ENCODE measurements at places on chromosomes 5 and 9. TPM values are rescaled to one million over a fixed set of nuclear protein-coding genes. Genes with fewer than 3 reads are reported as not detected.

DNA sequence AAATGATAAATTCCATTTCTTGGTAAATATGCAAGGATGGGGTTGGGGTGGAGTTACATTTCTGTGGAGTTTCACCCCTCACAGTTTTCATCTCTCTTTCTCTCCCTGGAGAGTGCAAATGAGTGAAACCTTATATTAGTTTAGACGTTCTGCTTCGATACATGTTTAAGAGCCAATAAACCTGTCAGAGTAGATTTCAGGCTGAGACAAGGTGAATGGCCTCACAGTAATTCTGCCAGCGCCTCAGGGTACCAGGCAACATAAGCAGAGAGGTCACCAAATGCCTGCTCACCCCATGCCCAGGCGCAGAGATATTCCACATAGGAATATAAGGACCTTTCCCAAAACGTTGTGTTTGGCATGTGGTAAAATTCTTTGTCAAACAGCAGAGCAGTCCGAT lies 154.9 kb upstream of the VLDLR start:
- peak; percentile 12 for DNase-seq
- no peaks in the 10 kb centered on the region for H3K27me3 ChIP-seq
- H3K4me1 ChIP-seq = no peaks in the 10 kb centered on the region
- no peak overlapping the region for H3K4me3 ChIP-seq

DNA sequence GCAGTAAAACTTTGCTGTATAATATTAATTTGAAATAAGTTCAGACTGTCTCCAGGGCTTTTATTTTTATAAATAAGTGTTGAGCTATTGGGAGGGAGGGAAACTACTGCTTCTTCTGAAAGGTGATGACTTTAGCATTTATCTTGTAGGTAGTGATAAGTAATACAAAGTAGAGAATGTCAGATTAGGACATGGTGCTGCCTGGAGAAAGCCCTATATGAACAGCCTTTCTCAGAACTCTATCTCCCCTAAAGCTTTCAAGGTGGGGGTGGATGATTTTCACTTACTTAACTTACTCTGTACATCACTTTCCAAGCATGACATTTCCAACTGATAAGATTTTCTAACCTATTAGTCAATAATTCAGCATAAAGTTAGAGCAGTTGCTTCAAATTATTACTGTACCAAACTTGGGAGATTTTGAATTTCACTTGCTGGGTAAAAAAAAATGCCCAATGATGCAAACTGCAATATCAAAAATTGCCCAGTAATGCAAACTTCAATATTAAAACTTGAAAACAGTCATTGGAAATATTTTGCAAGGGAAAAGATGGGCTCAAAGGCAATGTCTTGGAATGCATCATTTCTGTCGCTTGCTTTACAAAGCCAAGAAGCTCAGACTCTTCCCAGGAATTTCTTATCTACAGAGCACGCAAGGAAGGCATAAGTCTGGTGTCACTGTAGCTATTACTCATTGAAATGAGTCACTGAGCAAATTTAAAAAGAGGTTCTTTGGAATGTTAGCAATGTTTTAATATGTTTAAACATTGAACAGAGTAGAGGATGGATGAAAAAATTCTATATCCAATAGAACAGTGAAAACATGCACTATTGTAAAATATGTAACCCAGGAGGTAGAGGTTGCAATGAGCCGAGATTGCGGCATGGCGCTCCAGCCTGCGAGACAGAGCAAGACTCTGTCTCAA lies 569.5 kb downstream of the PSAT1 start:
- no peaks in the 10 kb centered on the region for H3K27me3 ChIP-seq
- no peak for DNase-seq
- H3K4me1 ChIP-seq = no peaks in the 10 kb centered on the region
- no peak overlapping the region for H3K27ac ChIP-seq

DNA sequence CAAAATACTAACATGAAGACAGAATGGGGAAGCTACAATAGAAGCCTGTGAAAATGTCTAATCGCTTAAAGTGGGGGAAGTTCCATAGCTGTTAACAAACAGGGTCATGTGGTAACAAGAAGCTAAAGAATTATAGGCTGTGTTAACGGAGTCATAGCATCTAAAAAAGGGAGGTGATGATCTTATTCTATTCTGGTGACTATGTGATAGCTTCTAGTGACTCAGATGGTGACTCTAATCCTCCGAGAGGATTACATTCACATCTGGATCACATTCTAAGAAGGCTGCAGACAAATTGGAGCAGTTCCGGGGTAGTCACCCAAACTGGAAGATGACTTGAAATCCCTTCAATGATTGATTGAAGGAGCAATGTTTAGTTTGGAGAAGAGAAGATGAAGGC lies 142.1 kb downstream of the LIFR start:
- no peak for DNase-seq
- no peak overlapping the region for H3K27ac ChIP-seq
- no peaks in the 10 kb centered on the region for H3K36me3 ChIP-seq
- no peaks in the 10 kb centered on the region for H3K4me1 ChIP-seq
- no peak overlapping the region for H3K4me3 ChIP-seq

GRCh38 chr5:178090856-178091255 lies 22.5 kb upstream of the N4BP3 start:
- H3K36me3 ChIP-seq = no peaks in the 10 kb centered on the region
- H3K4me3 ChIP-seq = no peak overlapping the region
- DNase-seq = no peak
- no peak overlapping the region for H3K27ac ChIP-seq
- peaks cover 20% of the 10 kb centered on the region for H3K27me3 ChIP-seq

- no peak for DNase-seq
- H3K4me3 ChIP-seq = no peak overlapping the region
- no peaks in the 10 kb centered on the region for H3K4me1 ChIP-seq
Measured at GRCh38 chr9:18805386-18805785, 227.6 kb downstream of the SAXO1 start.

- no peak overlapping the region for H3K27ac ChIP-seq
- peaks cover 6% of the 10 kb centered on the region for H3K4me1 ChIP-seq
- no peak overlapping the region for H3K4me3 ChIP-seq
- no peak for DNase-seq
Measured at GRCh38 chr5:8230868-8231267, 361.9 kb downstream of the MTRR start.

GRCh38 chr5:140027807-140028206 lies 15.3 kb downstream of the NRG2 start:
- peaks cover 21% of the 10 kb centered on the region for H3K27me3 ChIP-seq
- no peak overlapping the region for H3K4me3 ChIP-seq
- no peak for DNase-seq
- no peaks in the 10 kb centered on the region for H3K4me1 ChIP-seq

DNA sequence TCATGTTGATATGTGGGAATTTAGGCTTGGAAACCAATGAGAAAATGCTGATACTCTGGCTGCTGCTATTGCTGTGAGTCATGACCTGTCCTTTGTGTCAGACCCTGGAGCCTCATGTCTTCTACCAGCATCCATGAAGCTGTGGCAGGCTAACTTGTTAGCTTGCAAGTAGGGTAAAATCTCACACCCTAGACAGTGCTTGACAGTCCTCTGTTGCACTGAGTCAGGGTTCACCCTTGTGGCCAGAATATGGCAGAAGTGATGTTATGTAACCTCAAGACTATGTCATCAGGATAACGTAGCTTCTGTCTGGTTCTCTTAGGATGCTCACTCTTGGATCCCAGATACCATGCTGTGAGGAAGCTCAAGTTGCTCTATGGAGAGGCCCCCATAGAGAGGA lies 110.8 kb downstream of the LHX2 start:
- H3K27me3 ChIP-seq = no peaks in the 10 kb centered on the region
- no peak overlapping the region for H3K4me3 ChIP-seq
- H3K27ac ChIP-seq = no peak overlapping the region
- DNase-seq = no peak
- H3K4me1 ChIP-seq = no peaks in the 10 kb centered on the region

GRCh38 chr9:95572381-95573151 lies 55.8 kb upstream of the PTCH1 start:
- DNase-seq = no peak
- H3K4me1 ChIP-seq = no peaks in the 10 kb centered on the region
- peak overlapping the region; percentile 14 for H3K27ac ChIP-seq
- no peak overlapping the region for H3K4me3 ChIP-seq
- H3K27me3 ChIP-seq = peaks cover 3% of the 10 kb centered on the region

DNA sequence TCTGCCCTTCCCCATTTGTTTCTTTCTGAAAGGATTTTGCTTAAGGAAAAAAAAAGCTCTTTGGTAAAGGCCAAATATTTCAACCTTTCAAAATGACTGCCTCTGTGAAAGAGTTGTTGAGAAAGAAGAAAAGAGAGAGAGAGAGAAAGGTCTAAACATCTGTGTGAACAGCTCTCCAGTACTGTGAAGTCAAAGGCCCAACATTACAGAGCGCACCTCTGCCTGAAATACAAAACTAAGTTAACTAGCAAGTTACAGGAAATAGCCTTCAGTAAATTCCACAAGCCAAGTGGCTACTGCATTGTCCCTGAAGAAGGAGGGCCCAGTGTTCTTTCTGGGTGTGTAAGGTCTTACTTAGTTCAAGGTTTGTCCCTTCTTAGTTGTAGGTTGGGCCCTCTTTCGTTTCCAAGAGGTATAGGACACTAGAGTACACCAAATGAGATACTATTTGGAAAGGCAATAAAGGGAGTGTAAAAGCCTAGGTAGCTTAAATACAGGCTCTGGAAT lies 104.4 kb downstream of the THBS4 start:
- H3K27ac ChIP-seq = peak overlapping the region; percentile 72
- no peak for DNase-seq
- no peak overlapping the region for H3K4me3 ChIP-seq
- H3K27me3 ChIP-seq = no peaks in the 10 kb centered on the region
- H3K36me3 ChIP-seq = peaks cover under 1% of the 10 kb centered on the region

DNA sequence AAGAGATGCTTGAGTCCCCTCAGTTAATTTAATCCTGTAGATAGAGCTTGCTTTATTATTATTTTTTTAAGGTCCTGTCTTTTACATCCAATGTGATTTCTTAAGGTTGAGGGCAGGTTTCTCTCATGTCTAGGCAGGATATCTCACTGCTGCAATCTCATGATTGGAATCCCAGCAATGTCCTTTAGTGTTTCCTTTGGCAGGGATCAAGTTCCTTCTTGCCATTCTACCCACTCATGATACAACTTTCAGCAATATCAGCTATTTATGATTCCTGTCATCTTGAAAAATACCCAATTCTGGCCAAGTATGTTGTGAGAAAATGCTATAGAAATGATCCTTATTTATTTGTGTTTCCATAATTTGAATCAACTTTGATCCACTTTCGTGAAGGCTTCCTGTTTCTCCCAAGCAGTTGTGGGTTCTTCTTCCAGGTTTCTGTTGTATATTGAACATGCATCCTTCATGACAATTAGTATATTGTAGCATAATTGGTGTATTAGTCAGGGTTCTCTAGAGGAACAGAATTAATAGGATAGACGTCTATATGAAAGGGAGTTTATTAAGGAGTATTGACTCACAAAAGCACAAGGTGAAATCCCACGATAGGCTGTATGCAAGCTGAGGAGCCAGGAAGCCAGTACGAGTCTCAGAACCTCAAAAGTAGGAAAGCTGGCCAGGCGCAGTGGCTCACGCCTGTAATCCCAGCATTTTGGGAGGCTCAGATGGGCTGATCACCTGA lies 18.4 kb upstream of the VPS13A start:
- no peaks in the 10 kb centered on the region for H3K27me3 ChIP-seq
- H3K27ac ChIP-seq = no peak overlapping the region
- no peak overlapping the region for H3K4me3 ChIP-seq
- H3K36me3 ChIP-seq = no peaks in the 10 kb centered on the region
- no peak for DNase-seq

DNA sequence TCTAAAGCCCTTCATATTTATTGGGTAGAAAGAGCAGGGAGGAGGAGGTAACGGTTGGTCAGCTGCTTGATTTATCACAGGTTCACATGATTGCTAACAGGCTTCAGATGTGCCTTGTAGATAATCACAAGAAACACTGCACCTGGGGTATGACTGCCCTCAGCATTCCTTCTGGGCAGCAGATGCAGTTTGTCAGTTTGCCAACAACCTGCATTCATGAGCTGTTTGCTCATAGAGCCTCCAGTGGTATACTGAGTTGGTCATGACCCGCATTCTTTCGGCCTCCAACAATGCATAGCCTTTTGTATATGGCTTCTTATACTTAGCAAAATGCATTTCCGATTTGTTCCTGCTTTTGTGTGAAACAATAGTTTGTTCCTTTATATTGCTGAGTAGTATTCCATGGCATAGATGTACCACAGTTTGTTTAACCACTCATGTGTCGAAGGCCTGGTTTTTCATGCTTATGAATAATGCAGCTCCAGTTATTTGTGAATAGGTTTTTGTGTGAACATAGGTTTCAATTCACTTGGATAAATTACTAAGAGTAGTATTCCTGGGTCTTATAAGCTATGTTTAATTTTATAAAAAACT lies 83.6 kb downstream of the ARHGEF28 start:
- H3K4me1 ChIP-seq = no peaks in the 10 kb centered on the region
- no peak for DNase-seq
- no peaks in the 10 kb centered on the region for H3K36me3 ChIP-seq
- H3K27me3 ChIP-seq = no peaks in the 10 kb centered on the region
- no peak overlapping the region for H3K27ac ChIP-seq
- no peak overlapping the region for H3K4me3 ChIP-seq

- no peak overlapping the region for H3K27ac ChIP-seq
Measured at GRCh38 chr9:19936598-19936997, 147.8 kb upstream of the SLC24A2 start.

DNA sequence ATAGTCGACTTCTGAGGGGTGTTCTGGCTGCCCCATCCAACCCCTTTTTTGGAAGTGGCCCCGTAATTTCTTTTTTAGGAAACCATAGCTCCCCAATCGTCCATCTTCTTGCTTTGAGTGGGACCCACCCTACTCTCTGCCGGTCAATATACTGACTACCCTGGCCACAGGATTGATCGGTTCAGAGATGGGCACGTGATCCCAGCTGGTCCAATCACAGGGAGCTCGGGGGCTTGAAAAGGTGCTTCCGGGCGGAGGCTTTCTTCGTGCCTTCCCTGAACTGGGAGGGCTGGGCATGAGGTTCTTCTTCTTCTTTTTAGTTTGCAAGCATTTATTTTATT lies 78.7 kb upstream of the SH3PXD2B start:
- H3K27ac ChIP-seq = peak overlapping the region; percentile 67
- DNase-seq = peak; percentile 21
- H3K36me3 ChIP-seq = no peaks in the 10 kb centered on the region

DNA sequence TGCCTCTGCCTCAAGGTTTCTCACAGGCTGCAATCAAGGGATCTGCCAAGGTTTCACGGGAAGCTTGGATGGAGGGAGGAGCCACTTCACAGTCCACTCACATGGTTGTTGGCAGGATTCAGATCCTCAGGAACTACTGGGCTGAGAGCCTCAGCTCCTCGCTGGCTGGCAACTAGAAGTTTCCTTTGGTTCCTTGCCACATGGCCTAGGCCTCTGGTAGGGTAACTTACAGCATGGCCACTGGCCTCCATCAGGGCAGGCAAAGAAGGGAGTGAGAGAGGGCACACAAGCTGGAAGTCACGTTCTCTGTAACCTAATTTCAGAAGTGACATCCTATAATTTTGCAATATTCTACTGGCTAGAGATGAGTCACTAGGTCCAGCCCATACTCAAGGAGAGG lies 32.2 kb downstream of the SPOCK1 start:
- no peaks in the 10 kb centered on the region for H3K27me3 ChIP-seq
- no peaks in the 10 kb centered on the region for H3K4me1 ChIP-seq
- H3K27ac ChIP-seq = no peak overlapping the region
- no peaks in the 10 kb centered on the region for H3K36me3 ChIP-seq
- no peak overlapping the region for H3K4me3 ChIP-seq

FOXI1 gene
- not detected for total RNA-seq

JADE2 gene
- 44.4 TPM for total RNA-seq

TRPM3 gene
- 0.37 TPM for total RNA-seq

GLRA1 gene
- total RNA-seq = not detected

MYMK gene
- total RNA-seq = not detected

FOXD4L3 gene
- total RNA-seq = not detected

CARD9 gene
- 2.9 TPM for total RNA-seq

All from transverse colon (tissue), 4 donors.